Airway epithelial cell (primary cell): ENCODE measurements at places on chromosomes 3 and 15. TPM values are rescaled to one million over a fixed set of nuclear protein-coding genes. Genes with fewer than 3 reads are reported as not detected.

Gene SQOR
- total RNA-seq, result 144 and 160 TPM in 2 replicates

Gene IGSF10
- under 0.01 and 0.07 TPM in 2 replicates for total RNA-seq

Gene P2RY12
- not detected in 2 replicates for total RNA-seq

Gene MKRN3
- 0.07 and 0.14 TPM in 2 replicates for total RNA-seq

Gene CTXN2
- total RNA-seq, result not detected in 2 replicates

Gene SEC22C
- total RNA-seq, result 39.2 and 46.8 TPM in 2 replicates

Gene LIPH
- total RNA-seq, result 3.4 and 9.6 TPM in 2 replicates

Gene UPK1B
- 179 and 199 TPM in 2 replicates for total RNA-seq

Gene NRG4
- total RNA-seq, result 0.09 TPM in 1 of 2 replicates, not detected in the other

Gene CXCR6
- not detected in 2 replicates for total RNA-seq

Gene CASR
- not detected in 2 replicates for total RNA-seq

Gene NCK1
- total RNA-seq, result 34.8 and 47.8 TPM in 2 replicates

Gene AGBL1
- total RNA-seq, result not detected in 2 replicates

Gene CD276
- 82.4 and 83.8 TPM in 2 replicates for total RNA-seq

Gene RPL29
- total RNA-seq, result 2,241 and 2,349 TPM in 2 replicates

Gene C3orf85
- total RNA-seq, result not detected in 2 replicates

Gene SLCO2A1
- total RNA-seq, result 0.05 and 0.35 TPM in 2 replicates

Gene CLDN18
- not detected in 2 replicates for total RNA-seq

Gene GANC
- total RNA-seq, result 14.9 and 19.3 TPM in 2 replicates

Gene IQCF5
- total RNA-seq, result not detected in 2 replicates

Gene ATXN7
- total RNA-seq, result 8.6 and 9.6 TPM in 2 replicates

Gene CCDC54
- not detected in 2 replicates for total RNA-seq
